ENCODE measurements at places on chromosomes 11 and 22.

DNA sequence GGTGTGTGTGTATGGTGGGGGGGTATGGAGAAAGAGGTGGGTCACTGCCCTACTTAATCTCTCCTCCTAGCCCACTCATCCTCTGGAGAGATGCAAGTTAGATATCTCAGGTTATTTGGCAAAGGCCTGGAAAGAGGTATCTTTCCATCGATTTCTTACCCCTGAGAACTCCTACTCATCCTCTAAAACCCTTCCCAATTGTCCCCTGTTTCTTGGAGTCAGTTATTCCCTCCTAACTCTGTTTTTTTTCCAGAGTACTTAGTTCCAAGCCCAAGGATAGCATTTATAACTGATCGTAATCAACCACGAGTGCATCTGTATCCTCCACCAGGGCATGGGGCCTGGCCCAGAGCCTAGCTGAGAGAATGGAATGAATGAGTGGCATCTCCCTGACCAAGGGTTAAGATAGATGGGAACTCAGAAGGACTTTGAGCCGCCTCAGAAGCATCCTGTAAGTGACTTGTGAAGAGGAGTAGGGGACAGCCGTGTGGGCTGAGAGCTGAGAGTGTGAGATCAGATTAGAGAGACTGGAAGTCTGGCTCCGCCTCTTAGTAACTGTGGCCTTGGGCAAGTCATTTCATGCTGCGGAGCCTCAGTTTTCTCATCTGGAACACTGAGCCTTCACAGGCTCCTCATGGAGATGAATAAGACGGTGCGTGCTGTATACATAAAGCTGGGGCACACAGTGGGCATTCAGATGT lies 16.2 kb downstream of the CD6 start:
- DNase-seq: no peak

GRCh38 chr11:1092145-1092670 lies 17.5 kb downstream of the MUC2 start:
- DNase-seq: no peak

- no peak for DNase-seq
These were observed 607 bp upstream of the ROBO4 start for GRCh38 chr11:124898263-124898680.

DNA sequence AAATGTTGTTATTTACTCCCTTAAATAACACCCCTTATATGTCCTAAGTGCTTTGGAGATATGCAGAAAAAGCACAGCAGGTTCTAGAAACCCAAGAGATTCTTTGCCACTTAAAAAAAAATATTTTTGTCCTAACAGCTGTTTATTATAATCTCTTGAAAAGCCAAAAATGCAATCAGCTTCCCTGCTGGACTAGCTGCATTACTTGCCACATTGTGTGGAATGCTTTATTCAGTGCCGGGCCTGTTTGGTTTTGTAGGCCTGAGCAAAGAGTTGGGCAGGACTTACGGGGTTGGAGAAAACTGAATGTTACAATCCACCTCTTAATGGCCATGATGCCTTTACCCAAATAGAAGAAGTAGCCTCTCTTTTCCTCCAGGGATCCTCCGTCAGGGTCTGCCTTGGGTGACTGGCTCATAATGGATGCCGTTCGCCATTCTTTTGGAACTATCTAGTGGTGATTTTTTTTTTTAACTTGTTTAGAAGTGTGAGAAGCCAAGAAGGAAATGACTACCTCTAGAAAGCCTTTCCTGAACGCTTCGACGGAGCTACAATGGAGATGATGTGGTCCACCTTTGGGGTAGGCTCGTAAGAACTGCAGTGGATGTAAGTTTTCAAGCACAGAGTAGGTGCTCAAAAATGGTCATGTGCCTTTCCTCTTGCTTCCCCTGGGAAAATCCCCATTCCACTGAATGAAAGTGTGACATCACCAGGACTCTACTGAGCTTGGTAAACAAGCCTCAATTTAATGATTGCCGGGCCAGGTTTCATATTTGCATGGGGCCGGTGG lies 241.3 kb upstream of the NCAM1 start:
- no peak for DNase-seq
